Stimulated activated CD8-positive, alpha-beta memory T cell treated with anti-CD3 and anti-CD28 coated beads, Interleukin-7, amount 100 ng/mL, for 48 hours (primary cell): ENCODE measurements at places on chromosomes 7 and 10.

DNA sequence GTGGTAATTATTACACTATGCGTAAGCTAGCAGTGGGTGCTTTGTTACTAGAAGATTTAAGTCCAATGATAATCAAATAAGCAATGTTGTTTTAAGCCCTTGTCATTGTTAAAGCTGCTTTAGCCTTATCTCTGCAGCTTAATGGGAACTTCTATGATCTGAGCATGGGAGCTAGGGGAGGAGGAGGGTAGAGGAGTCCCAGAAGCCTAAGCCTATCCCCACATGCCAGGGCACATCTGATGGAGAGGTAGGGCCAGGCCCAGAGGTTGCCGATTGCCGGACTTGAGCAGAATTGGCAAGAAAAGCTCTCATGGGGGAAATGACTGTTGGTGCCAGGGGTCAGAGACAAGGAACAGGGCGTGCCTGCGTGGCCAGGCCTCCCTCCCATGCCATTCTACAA, 13.4 kb downstream of the CUBN start:
- DNase-seq: no peak

GRCh38 chr7:77202481-77202976, 2.9 kb upstream of the FGL2 start:
- no peak for DNase-seq

- no peak for DNase-seq
These were observed 39.7 kb downstream of the TES start for GRCh38 chr7:116249969-116250553.

GRCh38 chr10:131980761-131981428, 828 bp downstream of the BNIP3 start:
- DNase-seq: no peak

GRCh38 chr10:24465891-24466818, 257.2 kb downstream of the KIAA1217 start:
- DNase-seq: peak; percentile 47

DNA sequence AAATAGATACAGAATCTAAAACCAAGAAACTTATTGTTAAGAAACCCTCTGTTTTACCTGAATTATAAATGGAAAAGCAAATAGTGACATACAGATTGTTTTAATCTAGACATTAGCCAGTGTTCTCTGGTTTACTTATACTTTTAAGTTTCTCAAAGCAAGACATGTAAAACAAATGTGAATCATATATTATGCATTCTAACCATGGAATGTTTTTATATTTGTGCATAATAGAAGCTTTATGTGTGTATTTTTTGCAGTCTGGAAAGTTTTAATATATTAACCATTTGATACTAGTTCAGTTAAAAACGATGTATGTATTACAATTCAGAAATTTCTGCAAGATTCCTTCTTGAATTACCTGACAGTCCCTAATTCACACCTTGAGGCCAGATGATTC, 150.6 kb upstream of the TMEM72 start:
- DNase-seq: no peak

- DNase-seq: no peak
These were observed 103.6 kb downstream of the PRPF18 start for GRCh38 chr10:13690281-13690825.

DNA sequence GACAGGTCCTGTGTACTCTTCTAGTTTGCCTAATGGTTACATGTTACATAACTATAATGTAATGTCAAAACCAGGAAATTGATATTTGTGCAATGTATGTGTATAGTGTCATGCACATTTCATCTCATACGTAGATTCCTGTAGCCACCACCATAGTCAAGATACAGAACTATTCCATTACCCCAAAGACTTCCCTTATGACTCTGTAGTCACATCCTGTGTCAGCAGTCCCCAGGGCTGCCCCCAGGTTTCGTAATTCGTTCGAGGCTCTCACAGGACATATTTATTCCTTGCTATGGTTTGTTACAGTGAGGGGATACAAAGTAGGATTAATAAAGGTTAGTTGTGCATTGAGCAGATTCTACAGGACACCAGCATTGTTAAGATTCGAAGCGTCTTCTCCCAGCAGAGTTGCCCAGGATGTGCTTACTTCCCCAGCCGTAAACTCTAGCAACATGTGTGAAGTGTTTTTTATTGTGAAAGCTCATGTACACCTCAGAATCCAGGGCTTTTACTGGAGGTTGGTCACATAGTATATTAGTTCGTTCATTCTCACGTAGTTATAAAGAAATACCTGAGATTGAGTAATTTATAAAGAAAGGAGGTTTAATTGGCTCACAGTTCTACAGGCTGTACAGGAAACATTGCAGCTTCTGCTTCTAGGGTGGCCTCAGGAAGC, 18.6 kb downstream of the RABGEF1 start:
- DNase-seq: peak; percentile 31

- DNase-seq: no peak
These were observed 2.2 kb downstream of the BBIP1 start for GRCh38 chr10:110916554-110917346.
